ENCODE measurements at places on chromosomes 6 and 20.

- no peak for DNase-seq
Observed at GRCh38 chr20:54131675-54132611, 41.8 kb downstream of the CYP24A1 start.

DNA sequence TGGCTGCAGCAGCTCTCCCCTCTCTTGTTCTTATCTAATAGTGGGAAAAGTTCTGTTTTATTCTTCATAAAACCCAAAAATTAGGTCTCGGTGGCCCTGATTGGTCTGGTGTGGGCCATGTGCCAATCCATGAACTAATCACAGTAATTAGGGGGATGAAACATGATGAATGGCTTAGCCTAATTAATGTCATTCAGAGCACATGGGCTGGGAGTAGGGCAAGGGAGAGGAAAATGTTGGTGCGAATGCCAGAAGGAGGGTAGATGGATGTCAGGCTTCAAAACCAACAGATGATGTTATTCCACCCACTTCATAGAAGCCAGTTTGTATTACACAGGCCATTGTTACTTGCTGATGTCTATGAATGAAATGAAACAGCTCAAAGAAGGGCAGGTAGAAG lies 46.5 kb downstream of the PLEKHG1 start:
- no peak for DNase-seq

DNA sequence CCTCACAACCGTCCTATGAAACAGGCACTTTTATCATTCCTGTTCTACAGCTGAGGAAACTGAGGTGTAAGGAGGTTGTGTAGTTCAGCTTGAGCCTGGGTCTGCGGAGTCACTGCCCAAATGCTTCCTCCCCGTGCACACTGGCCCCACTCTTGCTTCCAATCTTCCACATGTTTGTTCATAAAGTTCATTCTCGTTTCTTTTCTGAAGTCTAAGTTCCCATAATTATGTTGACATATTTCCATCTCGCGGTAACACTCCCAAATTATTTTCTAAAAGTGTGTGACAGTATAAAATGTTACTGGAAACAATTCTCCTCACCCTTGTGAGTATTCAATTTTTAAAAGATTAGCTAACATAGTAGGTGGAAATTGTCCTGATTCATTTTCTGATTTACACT lies 106.9 kb downstream of the SLC22A3 start:
- no peak for DNase-seq

GRCh38 chr6:26233649-26234420 lies 131.2 kb upstream of the BTN3A2 start:
- peak; percentile 87 for DNase-seq

DNA sequence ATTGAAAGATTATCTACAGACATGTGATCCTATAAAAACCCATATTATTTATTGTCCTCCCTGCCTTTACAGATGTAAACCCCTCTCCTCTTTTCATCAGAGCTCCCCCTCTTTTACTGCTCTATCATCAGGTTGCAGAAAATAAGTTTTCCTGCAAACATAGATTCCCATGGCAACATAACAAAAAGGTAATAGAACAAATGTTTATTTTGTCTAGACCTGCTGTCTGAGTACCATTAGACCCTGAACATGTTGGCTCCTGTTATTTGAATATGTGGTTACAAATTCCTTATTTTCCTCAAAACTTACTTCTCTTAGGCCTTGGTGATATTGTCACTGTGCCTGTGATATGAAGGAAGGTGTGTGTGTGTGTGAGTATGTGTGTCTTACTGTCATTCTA lies 11.5 kb downstream of the MAPK14 start:
- DNase-seq = no peak

DNA sequence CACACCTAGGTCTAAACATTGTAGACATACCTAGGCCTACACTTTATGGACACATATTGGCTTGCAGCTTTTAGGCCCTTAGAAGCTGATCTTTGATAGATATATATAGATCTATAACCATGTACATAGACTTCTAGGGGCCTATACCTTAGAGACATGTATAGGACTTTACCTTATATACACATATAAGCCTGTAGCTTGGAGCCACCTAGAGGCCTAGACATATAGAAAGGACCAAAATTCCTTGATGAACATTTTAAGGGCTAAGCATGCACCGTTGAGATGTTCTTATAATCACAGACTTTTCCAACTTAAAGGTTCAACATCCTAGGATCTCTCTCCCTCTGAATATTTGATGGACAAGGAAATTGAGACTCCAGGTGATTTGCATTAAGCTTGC lies 371.7 kb upstream of the SASH1 start:
- DNase-seq = peak; percentile 10

DNA sequence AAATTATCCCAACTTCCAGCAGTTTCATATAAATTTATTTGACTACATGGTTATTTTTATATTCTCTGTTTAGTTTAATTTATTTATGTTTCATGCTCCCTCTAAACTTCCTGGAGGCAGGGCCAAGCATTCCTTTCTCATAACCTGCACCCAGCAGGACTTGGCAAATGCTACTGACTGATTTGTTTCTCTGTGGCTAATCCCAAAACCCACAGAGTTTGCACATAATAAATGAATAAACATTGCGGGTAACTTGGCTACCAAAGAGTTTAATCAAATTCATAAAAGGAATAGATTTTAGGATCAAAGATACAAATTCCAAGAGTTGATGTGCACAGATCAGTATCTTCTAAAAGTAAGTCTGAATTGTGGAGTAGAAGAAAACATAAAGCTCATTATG lies 239.5 kb downstream of the SLC35F1 start:
- DNase-seq = no peak

DNA sequence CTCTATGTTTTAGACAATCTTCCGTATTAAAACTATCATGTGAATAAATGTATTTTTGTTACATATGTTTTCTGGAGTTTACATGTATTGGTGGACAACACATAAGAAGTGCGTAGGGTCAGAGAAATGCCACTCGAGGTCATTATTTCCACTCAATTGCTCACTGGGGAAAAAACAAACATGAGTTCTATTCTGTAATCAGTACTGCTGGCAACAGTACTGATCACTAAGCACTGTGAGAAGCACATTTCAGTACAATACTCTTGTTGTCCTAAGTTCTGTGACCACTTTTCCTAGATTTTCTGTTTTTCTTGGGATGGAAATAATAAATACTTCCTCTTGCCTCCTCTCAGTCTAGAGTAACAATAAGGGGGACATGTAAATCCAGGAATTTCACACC lies 44.5 kb downstream of the UST start:
- no peak for DNase-seq

- DNase-seq = no peak
Observed at GRCh38 chr20:38609815-38610214, 8.2 kb downstream of the ARHGAP40 start.

GRCh38 chr20:37154684-37155298 lies 24.3 kb upstream of the RPN2 start:
- peak; percentile 84 for DNase-seq

- DNase-seq = no peak
Observed at GRCh38 chr6:106872049-106872448, 102.5 kb downstream of the CD24 start.

- DNase-seq = no peak
Observed at GRCh38 chr20:37350649-37351574, 5.0 kb downstream of the SRC start.

DNA sequence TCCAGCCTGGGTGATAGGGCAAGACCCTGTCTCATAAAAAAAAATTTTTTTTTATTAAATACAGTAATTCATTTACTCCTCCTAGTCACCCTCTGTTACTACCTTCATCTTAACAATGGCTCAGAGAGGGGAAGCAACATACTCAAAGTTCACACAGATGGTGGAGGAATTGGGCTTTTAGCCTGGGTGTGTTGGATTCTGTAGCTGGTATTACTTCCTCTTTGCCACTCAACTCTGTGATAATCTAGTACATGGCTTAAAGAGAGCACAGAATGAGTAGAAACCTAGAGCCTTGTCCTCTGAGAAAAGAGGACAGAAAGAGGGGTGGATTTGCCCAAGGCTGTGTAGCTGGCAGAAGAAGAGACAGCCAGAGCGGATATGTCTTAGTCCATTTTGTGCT lies 96.6 kb downstream of the DLGAP4 start:
- no peak for DNase-seq

DNA sequence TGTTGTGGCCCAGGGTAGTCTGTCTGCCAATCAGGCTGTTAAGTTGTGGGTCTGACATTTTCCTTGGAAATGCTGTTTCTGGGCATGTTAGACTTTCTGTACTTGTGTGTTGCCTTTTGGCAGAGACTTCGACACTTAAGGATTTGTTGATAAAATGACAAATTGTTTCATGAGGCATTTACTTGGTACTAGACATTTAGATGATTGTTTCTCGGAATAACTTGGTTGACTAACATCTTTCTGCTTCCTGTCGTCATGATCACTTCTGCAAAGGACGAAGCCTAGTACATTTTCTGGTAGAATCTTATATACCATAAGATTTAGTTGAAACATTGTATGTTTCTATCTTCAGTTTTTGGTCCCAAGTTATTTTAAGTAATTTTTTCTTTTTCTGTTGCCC lies 34.1 kb downstream of the UTRN start:
- DNase-seq = no peak

- no peak for DNase-seq
Observed at GRCh38 chr6:157943964-157944283, 37.7 kb upstream of the SYNJ2 start.

- DNase-seq = no peak
Observed at GRCh38 chr6:169450097-169450496, 196.5 kb upstream of the THBS2 start.

DNA sequence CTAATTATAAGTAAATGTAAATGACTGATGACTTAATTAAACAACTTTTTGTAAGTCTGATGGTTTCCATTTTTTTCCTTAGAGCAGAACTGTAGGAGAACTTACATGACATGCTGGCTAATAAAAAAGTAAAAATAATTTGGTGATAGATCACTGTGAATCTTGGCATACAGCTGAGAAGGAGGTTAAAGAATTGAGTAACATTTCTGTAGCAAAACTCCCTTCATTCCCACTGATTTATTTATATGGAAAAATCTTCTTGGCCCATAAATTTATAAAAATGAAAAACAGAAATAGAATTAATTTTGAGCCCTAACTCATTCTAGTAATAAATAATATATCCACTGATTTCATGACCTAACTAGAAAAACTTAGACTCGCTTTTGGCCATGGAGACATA lies 48.1 kb downstream of the SLC22A3 start:
- no peak for DNase-seq

GRCh38 chr6:116876107-116876506 lies 935 bp upstream of the RFX6 start:
- DNase-seq = no peak

- DNase-seq = no peak
Observed at GRCh38 chr6:52243282-52243893, 912 bp downstream of the IL17F start.

- DNase-seq = no peak
Observed at GRCh38 chr6:133756078-133756695, 132.7 kb upstream of the TCF21 start.

- no peak for DNase-seq
Observed at GRCh38 chr6:161027385-161027784, 35.8 kb downstream of the MAP3K4 start.

DNA sequence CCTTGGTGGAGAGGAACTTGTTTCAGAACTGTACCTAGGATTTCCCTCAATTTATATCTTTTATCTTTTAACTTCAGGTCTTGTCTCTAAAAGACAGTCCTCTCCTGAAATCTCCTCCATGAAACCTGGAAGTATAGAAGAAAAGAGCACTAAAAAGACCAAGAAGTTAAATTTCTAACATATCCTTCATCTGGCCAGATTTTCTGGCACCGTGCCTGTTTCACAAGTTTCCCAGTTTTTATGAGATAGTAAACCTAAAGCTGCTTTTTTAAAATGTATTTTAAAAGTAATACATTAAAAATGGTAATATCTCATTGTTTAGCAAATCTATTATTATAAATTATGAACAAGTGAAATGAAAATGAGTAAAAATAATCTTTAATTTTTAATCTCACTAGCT lies 348.3 kb upstream of the RSPO3 start:
- no peak for DNase-seq

GRCh38 chr6:114471450-114471849 lies 128.6 kb upstream of the HS3ST5 start:
- no peak for DNase-seq

DNA sequence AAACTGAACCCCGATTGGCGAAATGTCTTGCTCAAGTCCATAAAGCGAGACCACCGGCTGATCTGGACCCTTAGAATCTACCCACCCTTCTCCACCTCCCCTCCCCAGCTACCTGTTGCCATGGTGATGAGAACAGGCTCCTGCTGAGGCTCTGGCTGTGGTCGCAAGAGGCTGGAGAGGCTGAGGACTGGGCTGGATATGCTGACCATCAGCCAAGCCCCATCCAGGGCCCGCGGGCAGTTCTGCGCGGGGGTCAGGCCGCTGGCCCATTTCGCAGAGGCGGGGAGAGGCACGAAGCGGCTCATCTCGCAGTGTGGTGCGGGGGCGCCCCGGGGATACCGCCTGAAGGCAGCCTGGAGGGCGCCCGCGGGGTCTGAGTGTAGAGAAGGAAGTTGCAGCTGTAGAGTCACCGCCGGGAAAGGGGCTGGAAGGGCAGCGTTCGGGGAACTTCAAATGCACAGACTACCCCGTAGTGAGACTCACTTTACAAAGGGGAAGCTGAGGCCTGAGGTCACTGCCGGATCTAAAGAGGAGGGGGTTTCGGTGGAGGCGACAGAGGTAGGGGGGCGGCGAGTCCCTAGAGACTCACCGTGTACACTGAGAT lies 671 bp downstream of the TAPBP start:
- DNase-seq = peak; percentile 33

DNA sequence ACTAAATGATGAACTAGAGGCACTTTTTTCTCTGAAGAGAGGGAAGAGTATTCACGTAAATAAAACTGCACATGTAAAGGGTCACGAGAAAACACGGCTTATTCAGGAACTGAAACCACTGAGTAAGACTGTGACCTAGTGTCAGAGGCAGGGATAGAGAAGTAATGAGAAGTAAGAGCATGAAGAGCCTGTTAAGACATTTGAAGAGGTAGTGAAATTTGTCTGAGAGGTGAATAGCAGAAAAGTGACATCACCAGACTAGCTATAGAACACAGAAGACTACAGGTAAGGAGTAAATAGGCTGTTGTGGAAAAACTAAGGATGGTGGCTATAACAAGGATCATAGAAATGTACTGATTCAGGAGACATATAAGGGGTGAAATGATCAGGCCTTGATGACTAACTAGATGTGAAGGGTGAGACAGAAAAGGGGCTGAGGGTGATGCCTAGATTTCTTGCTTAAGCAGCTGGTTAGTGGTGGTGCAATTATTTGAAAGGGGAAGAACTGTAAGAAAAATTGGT lies 76.8 kb downstream of the REV3L start:
- no peak for DNase-seq

GRCh38 chr6:66558189-66558588 lies 851.2 kb upstream of the EYS start:
- DNase-seq = peak; percentile 2

GRCh38 chr20:49216991-49217578 lies 2.1 kb upstream of the DDX27 start:
- peak; percentile 94 for DNase-seq

DNA sequence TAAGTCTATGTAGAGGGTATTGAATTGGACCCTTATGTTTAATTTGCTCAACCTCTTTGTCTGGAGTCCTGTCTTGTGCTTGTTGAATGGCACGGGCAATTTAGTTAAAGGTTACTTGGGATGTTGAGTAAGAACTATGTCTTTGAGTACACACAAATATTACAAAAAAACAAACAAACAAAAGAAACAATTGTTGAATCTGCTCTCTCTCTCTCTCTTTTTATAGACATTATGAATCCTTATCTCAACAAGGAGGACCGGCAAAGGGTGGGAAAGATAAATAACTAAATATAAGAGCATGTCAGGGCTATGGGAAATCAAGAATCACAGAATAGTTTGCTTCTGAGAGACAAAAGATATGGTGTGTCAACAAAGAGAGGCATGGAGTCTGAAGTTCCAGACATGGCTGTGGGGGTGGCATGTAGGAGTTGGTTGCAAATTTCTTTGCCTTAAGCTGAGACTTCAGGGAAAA lies 608.6 kb downstream of the UTRN start:
- no peak for DNase-seq

Measured in hematopoietic multipotent progenitor cell treated with erythropoietin and hydrocortisone succinate and interleukin-3 and kit ligand, for 8 days (in vitro differentiated cells).